GOT3 (cell line): ENCODE measurements at places on chromosomes 3 and 15.

GRCh38 chr3:135633078-135633477, 332.4 kb upstream of the PPP2R3A start:
- DNase-seq, result no peak

DNA sequence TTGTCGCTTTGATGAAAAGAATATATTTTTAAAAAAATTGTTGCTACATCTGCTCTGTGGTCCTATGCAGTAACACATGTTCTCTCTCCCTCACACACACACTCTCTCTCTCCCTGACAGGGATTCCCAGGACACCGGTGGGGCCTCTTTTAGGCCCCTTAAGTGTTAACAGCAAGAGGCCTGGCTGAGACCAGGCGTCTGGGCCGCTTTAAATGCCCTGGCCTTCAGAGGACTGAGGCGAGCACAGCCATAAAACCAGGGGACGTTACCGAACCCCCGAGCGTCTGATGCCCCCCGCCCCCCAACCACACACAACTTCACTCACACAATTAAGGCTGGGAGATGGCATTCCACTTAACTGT, 1.7 kb downstream of the BNC1 start:
- no peak for DNase-seq

- DNase-seq, result no peak
Observed at GRCh38 chr3:176870451-176870850, 326.8 kb downstream of the TBL1XR1 start.

GRCh38 chr15:70646169-70646568, 117.2 kb downstream of the UACA start:
- no peak for DNase-seq

GRCh38 chr15:41827290-41827879, 507 bp upstream of the JMJD7 start:
- DNase-seq, result no peak

DNA sequence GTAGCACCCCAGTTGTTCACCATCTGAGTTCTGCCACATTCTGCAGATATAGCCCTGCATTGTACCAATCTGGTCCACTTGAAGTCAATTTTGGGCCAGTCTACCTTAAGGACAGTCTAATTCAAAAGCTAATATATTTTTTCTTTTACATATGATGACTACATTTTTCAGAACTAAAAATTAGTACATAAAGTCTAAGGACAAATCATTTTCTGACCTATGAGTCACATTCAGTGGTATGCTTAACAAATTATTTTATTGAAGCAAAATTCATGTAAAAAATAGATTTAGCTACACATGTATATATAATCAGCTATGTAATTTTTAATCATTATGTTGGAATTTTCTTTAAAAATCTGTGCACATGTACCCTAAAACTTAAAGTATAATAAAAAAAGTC, 52.1 kb upstream of the IL12A start:
- DNase-seq, result no peak

- no peak for DNase-seq
Observed at GRCh38 chr3:114756506-114757279, 390.4 kb downstream of the ZBTB20 start.

DNA sequence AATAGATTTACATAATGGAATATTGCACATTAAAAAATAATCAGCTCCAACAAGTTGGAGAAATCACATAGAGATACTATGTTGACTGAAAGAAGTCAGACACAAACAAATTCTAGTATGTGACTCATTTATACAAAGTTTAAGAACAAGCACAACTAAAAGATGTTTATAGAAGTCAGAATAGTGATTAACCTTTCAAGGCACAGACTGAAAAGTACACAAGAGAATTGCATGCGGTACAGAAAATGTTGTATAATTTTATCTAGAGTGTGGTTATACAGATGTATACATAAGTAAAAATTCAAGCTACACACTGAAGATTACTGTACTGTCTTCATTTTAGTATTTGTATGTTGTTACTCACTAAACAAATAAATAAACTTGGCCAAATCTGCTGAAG, 19.3 kb upstream of the ATOSA start:
- no peak for DNase-seq

- DNase-seq, result no peak
Observed at GRCh38 chr3:113261063-113261625, 49.8 kb downstream of the BOC start.

- no peak for DNase-seq
Observed at GRCh38 chr3:24096695-24097290, 151.7 kb downstream of the NR1D2 start.

DNA sequence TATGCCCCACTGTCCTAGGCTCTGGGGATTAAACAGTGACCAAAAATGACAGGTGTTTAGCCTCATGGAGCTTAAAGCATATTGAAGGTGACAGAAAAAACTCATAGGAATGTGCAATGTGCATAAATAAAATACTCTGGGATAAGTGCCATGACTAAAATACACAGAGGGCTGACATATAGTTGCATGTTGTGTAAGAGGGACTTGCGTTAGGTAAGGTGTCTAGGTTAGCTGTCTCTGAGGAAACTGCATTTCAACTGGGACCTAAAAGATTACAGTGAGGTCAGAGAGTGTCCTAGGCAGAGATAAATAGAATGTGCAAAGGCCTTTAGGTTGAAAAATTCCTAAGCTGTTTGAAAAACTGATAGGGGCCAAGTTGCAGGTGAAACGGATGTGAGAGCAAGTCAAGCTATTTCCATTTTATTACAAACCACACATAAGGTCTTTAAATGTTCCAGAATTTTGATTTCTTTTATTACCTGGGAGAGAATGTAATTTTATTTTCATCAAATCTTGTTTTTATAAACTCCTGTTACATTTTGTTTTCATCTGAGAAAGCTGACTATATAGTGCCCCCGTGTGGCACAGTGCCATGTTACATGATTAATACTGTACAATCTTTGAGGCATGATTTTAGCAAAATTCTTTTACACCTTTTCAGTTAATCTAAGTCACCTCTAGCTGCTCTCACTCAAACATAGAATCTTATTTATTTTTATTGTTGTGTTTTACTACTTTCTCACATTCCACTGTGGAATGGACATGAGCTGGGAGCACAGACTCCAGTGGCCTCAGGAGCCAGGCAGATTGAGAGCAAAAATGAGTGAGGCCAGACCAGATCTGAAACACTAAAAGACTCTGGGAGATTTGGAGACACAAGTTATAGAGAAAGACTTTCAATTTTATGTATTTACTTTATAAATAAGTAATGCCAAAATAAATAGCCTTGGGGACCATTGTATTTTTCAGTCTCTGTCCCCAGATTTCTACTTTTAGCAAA, 259.6 kb upstream of the ZNF717 start:
- no peak for DNase-seq

DNA sequence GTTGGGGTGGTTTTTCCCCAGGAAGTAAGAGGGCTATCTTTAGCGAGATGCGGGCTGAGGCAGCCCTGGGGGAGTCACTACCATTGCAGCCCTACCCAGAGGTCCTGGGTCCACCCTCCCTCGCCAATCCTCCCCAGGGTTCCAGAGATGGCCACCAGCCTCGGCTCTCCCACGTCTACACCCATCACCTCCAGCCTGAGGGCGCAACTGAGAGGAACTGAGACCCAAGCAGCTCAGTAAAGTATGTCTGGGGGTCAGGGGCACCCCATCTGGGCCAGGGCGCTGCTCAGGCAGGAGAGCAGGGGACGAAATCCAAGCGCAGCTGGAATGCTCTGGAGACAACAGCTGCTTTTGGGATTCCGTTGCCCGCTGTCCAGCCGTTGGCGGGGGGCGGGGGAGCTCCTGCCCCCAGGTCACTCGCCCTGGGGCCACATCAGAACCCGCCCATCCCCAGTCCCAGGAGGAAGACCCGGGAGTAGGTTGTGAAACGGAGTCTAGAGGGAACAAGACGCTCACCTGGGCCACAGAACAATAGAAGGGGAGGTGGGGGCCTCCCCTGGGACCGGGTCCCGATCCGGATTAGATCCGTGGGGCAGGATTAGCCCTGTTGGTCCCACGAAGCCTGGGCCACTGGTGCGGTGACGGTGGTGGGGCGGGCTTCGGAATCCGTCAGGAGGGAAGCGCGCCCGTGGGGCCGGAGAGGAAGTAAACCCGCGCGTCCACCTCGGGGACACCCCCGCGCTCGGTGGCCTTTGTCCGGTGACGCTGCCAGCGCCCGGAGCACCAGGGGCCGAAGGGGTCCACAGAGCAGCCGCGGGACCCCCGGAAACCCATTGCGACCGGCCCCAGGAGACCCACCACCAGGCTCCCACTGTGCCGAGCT, 1.4 kb upstream of the NDUFAF3 start:
- DNase-seq, result no peak

DNA sequence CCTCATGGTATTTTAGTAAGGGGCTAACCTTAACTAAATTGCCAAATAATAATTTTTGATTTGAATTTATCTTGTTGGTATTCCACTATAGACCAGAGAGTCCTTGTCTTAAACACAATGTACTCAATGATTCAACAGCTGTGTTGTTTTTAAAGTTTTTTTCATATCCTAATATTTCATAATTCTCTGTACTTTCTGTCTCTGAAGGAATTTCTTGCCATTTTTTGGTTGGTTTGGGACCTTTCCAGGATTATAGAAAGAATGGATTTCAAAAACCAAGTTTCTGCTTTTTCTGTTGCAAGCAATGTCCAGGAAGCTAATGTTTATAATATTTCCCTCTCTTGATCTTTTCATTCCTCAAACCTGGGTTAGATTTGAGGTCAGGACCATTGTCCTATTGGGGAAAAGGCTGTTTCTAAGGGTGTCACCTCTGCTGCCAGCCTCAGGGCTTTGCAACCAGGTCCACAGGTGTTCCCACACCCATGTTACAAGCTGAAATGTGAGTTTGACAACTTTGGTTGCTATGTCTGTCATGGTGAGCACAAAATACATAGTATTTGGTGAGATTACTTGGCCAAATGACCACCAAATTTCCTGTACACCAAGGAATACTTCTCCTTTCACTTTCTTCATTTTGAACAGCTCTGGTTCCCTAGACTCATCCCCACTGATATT, 363.7 kb upstream of the RGMA start:
- no peak for DNase-seq

GRCh38 chr3:40487172-40487571, 10.2 kb downstream of the ZNF619 start:
- DNase-seq, result no peak

DNA sequence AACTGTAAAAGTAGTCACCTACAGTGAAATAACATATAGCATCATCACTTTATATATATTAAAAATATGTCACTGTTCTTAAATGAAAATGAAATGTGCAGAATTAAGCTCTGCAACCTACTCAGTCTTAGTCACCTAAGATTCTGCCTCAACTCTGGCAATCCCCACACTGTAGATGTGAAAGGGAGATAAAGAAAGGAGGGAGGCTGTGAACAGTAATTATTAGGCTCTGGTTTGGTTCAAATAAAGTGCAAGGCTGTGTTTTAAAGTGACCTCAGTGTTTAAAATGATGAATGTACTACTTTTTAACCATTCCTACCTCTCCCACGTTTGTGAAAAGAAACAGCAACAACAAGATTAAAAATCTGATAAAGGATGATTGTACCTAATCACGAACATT, 72.2 kb downstream of the ATP8B4 start:
- no peak for DNase-seq

GRCh38 chr3:31754575-31755278, 222.0 kb downstream of the STT3B start:
- no peak for DNase-seq

DNA sequence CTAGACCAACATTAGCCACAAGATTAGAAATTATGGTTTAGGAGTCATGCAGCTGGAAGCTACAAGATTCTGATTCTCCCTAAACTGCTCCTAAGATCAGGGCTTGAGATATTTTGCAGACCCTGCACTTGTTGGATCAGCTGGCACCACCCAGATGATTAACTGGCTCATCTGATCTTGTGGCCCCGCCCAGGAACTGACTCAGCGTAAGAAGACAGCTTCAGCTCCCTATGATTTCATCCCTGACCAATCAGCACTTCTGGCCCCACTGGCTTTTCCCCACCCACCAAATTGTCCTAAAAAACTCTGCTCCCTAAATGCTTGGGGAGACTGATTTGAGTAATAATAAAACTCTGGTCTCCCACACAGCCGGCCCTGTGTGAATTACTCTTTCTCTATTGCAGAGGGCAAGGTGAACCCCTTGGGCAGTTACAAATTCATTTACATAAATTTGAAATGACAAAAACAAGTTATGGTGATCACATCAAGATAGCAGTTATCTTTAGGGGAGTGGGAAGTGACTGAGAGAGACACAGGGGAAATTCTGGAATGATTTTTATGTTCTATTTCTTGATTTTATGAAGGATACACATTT, 76.5 kb downstream of the CD200R1L start:
- no peak for DNase-seq

GRCh38 chr3:98021830-98022560, 13.1 kb downstream of the GABRR3 start:
- DNase-seq, result no peak

DNA sequence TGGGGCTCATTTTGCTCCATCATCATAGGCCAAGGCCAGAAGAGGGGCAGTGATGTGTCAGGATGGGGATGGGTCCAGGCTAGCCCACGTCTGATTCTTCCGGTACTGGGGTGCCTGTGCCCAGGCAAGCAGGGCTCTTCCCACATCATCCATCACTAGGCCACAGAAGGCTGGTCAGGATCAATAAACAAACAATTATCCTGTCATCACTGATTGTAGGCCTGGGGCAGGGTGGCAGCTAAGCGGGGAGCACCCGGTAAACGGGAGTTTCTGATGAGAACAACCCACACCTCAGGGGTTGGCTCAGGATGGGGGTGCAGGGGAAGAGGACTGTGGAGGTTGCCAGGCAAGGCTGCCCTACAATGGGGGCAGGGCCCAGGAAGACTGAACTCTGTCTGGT, 18.1 kb upstream of the CACNA2D2 start:
- no peak for DNase-seq

DNA sequence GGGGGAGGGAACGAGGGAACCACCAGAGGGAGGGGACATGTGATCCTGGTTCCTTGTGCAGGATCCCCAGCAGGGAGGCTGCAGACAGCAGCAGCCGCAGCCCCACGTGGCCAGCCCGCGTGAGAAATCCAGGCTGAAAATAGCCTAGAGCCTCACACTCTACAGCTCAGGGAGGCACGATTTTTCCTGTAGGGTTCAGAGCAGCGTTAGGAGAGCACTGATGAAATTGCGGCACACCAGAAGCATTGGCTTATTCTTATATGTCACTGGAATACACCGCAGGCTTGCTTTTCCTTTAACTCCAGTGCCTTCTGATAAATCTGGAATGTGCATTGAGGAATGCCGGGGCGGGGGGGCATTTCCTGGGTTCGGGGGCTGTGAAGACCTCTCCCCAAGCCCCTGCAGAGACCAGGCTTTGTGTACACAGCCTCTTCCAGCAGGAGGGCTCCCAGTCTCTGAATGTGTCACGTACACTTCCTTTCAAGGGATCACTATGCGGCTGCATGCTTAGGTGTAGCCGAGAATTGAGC, 193.0 kb downstream of the ATP10A start:
- DNase-seq, result no peak

GRCh38 chr3:187735837-187736236, 9.4 kb downstream of the BCL6 start:
- DNase-seq, result no peak

- peak; percentile 57 for DNase-seq
Observed at GRCh38 chr3:138946663-138947494, at the start of the genes FOXL2 and FOXL2NB. Gene FOXL2 (minus strand): TSS chr3:138947137. CDS start chr3:138946722, 415 bp downstream. Gene FOXL2NB (plus strand): TSS chr3:138947217. CDS start chr3:138947365, 148 bp downstream.

- DNase-seq, result no peak
Observed at GRCh38 chr3:70815817-70816216, 503.4 kb upstream of the MDFIC2 start.
